ENCODE measurements at places on chromosomes 3 and 15.

- DNase-seq: no peak
These were observed 29.3 kb downstream of the ACKR2 start for GRCh38 chr3:42838571-42838970.

GRCh38 chr15:33155691-33156420 lies 38.7 kb downstream of the FMN1 start:
- DNase-seq: no peak

GRCh38 chr15:57376696-57377477 lies 582 bp downstream of the CGNL1 start:
- DNase-seq: no peak

DNA sequence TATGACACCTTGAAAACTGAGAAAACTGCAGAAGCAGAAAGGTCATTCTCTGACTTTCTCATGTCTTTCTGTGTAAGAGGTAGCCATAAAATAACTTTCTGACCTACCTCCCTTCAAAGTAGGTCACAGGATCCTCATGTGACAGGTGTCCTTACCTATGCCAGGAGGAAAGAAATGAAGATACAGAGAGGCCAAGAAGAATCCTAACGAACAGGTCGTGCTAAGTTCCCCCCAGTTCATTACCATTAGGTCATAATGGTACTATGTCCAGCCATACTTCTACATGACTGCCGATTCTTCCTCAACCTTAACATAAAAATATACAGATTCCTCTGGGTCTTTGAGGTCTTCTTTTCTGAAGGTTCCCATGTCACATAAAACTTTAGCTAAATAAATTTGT lies 118.6 kb downstream of the FOXB1 start:
- no peak for DNase-seq

- DNase-seq: no peak
These were observed 227.2 kb downstream of the XXYLT1 start for GRCh38 chr3:195043607-195044339.

GRCh38 chr3:86056962-86057361 lies 934.0 kb downstream of the VGLL3 start:
- no peak for DNase-seq

GRCh38 chr3:105401691-105402149 lies 35.0 kb downstream of the ALCAM start:
- no peak for DNase-seq

DNA sequence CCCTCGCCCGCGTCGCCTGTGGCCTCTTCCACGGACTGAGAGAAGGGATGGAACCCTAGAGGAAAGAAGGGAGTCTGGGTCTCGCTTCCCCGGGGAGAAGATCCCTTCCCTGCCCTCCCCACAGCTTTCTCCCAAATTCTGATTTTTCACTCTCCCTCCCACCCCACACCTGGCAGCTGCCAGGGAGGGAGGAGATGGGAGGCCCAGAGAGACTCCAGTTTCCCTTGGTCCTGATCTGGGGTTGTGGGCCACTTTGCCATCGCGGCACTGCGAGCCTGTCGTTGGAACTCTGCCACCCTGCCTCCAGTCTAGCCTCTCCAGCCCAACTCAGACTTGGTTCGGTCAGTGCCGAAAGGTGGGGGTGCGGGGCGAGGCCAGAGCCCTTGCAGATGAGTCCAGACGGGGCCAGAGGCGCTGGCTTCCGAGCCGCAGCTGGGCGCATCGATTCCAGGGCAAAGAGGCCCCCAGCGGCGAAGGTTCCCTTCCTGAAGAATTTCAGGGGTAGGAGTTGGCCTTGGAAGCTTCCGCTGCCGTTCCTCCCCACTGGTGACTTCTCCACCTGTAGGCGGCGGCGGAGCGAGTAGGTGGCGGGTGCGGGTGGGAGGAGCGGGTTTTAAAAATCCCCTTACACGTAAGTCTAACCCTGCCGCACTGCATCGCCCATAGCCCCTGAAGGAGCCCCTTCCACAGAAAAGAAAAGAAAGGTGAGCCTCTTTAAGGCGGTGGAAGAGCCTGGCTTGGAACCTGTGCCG lies 5.2 kb downstream of the WNT5A start:
- no peak for DNase-seq

GRCh38 chr15:99956022-99956775 lies 223.0 kb upstream of the LYSMD4 start:
- DNase-seq: no peak

DNA sequence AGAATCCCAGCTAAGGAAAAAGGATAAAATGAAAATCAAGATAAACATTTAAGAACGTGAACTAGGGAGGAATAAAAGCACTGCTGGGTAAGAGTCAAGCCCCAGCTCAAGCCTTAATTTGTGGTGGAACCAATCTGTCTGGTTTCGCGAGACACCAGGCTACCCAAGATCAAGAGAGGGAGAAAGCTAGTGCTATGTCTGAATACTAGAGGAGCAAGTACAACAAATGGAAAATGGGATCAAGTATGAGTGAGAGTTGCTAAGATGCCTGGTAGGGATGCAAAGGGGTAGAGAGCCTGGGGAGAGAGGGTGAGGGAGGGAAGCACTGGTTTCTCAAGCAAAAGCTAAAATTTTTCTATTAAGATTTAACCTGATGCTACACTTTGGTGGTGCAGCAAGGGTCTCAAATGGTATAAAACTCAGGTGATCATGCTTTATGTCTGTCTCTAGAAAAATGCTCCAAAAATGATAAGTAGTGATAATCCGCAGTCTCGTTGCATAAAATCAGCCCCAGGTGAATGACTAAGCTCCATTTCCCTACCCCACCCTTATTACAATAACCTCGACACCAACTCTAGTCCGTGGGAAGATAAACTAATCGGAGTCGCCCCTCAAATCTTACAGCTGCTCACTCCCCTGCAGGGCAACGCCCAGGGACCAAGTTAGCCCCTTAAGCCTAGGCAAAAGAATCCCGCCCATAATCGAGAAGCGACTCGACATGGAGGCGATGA lies 1.7 kb upstream of the SETD5 start:
- DNase-seq: no peak
